ENCODE measurements at places on chromosomes 3 and 15. TPM values are rescaled to one million over a fixed set of nuclear protein-coding genes. Genes with fewer than 3 reads are reported as not detected.

The COPG1 gene
- 92.8 TPM for total RNA-seq

The CTXND1 gene
- 7.5 TPM for total RNA-seq

The WNT7A gene
- not detected for total RNA-seq

The PPP1R14D gene
- not detected for total RNA-seq

The PLEKHO2 gene
- total RNA-seq, result 8.0 TPM

The B3GNT5 gene
- total RNA-seq, result 2.0 TPM

The FHIT gene
- 19.9 TPM for total RNA-seq

The CISH gene
- total RNA-seq, result 22.8 TPM

The ZNF654 gene
- total RNA-seq, result 11.0 TPM

The CAMK1 gene
- 6.2 TPM for total RNA-seq

The RTP1 gene
- total RNA-seq, result not detected

The FAM3D gene
- total RNA-seq, result not detected

The ARHGAP31 gene
- total RNA-seq, result 35.6 TPM

The APH1B gene
- total RNA-seq, result 8.2 TPM

The NPAP1 gene
- not detected for total RNA-seq

The CD200 gene
- total RNA-seq, result 0.95 TPM

The NAA80 gene
- total RNA-seq, result 7.9 TPM

The WDR93 gene
- total RNA-seq, result not detected

The CYP8B1 gene
- not detected for total RNA-seq

The USP8 gene
- total RNA-seq, result 42.9 TPM

The ASB14 gene
- total RNA-seq, result 26.2 TPM

The CHRM5 gene
- not detected for total RNA-seq

The FBXO22 gene
- 16.6 TPM for total RNA-seq

The LRRC3B gene
- 0.15 TPM for total RNA-seq

The GOLGA8B gene
- 23.5 TPM for total RNA-seq

The HESX1 gene
- total RNA-seq, result 0.35 TPM

The PRSS50 gene
- total RNA-seq, result 0.23 TPM

The ALCAM gene
- total RNA-seq, result 23.9 TPM

The HTR3E gene
- not detected for total RNA-seq

The ECE2 gene
- total RNA-seq, result not detected

The THSD4 gene
- total RNA-seq, result 168 TPM

The BTLA gene
- total RNA-seq, result not detected

The CPNE9 gene
- not detected for total RNA-seq

The ROPN1 gene
- total RNA-seq, result 2.0 TPM

The MORC1 gene
- total RNA-seq, result not detected

The ACKR4 gene
- 2.7 TPM for total RNA-seq

The NR2F2 gene
- 25.1 TPM for total RNA-seq

The PP2D1 gene
- total RNA-seq, result not detected

The C2CD4B gene
- total RNA-seq, result 0.82 TPM

The RLBP1 gene
- total RNA-seq, result not detected

The NPHP3 gene
- 8.7 TPM for total RNA-seq

The DOCK3 gene
- total RNA-seq, result 4.9 TPM

The TEX55 gene
- total RNA-seq, result not detected

The KIF15 gene
- 0.21 TPM for total RNA-seq

The KLHL25 gene
- 3.1 TPM for total RNA-seq

The A4GNT gene
- not detected for total RNA-seq

The CPLX3 gene
- 0.66 TPM for total RNA-seq

The GP9 gene
- total RNA-seq, result not detected

The CLEC3B gene
- 64.6 TPM for total RNA-seq

The SNX33 gene
- 10.5 TPM for total RNA-seq

The GMNC gene
- total RNA-seq, result 0.45 TPM

The CNTN6 gene
- total RNA-seq, result not detected

The CEP152 gene
- total RNA-seq, result 0.51 TPM

The BSN gene
- total RNA-seq, result 0.70 TPM

The POLG gene
- 39.0 TPM for total RNA-seq

The GOLGA6D gene
- total RNA-seq, result not detected

The RBP2 gene
- total RNA-seq, result not detected

The NR2E3 gene
- not detected for total RNA-seq

The SEMA5B gene
- total RNA-seq, result 4.8 TPM

Measured in heart right ventricle (tissue), 16 donors.